ENCODE measurements at places on chromosomes 7 and 10. TPM values are rescaled to one million over a fixed set of nuclear protein-coding genes. Genes with fewer than 3 reads are reported as not detected.

GRCh38 chr7:1458683-1459511 lies at the start of gene MICALL2:
MICALL2 (minus strand) TSS chr7:1459470; CDS start chr7:1459326, 144 bp downstream.
- DNase-seq: peak; percentile 97

Gene SYNPO2L
- 0.11 TPM for total RNA-seq

Gene AQP1
- 0.54 TPM for total RNA-seq

DNA sequence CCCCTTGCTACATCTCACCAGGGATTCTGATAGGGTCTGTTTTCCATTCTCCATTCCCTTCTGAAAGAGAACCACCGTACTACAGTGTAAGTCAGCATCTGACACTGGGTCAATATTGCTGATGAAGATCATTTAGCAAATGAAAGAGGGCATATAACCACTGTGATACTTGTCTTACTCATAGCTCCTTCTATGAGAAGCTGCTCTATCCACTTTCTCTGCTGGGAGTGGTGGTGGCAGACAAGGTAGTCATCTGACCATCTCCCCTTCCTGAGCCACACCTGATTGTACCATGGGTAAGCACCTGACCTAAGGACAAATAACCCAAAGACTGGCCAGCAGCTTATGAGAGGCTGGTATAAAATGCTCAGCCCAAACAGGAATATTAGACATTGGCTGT lies 220.4 kb downstream of the DOCK4 start:
- no peak for DNase-seq

Gene MYO3A
- not detected for total RNA-seq

DNA sequence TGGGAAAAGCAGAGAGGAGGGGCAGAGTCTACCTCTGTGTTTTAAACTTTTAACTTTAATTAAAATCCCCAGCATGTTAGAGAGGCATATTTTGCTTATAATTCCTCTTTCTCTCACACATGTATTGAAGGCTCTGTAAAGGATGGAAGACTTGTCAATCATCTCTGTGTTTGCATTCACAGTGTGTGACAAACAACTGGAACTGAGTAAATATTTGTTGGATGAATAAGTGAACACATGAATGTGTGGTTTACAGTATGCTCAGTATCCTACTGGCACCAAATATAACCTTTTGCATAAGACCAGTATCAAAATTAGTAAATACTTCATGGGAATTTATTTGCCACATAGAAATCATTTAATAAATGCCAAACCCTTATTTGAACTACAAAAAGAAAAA lies 829.0 kb downstream of the GRID1 start:
- DNase-seq: no peak

Gene SH2D4B
- total RNA-seq: not detected

- no peak for DNase-seq
Measured at GRCh38 chr10:111996103-111996502, 187.5 kb downstream of the GPAM start.

DNA sequence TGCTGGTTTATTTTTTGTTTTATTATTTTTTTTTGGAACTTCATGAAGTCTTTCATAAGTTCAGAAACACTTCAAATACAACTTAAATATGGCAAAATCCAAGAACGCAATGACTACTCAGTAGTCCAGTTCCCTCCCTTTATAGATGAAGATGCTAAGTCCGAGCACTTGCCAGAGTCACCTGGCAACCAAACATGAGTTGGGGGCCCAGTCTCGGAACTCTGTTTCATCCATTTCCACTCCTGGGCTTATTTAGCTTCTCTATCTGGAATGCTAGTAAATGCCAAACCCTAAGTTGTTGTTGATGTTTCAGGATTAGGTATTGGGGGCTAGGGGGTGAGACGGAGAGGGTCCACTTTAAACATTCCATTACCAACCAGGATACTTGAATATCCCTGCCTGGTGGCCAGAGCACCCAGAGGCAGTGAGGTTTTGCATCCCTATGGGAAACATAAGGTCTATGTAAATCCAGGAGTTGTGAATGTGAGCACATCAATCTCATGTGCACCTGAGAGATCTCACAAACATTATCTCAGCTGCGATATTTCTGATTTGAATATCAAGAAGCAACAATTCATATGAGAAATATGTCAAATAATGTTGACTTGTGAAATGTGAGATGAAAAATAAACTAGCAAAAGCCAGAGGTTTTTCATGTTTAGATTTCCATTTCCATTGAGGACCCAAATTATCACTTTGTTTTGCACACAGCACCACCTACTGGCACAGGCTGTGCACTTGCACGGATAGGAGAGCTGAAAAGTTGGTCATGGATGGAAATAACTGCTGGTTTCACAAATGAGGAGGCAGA lies 129.3 kb downstream of the PKD1L1 start:
- DNase-seq: peak; percentile 83

DNA sequence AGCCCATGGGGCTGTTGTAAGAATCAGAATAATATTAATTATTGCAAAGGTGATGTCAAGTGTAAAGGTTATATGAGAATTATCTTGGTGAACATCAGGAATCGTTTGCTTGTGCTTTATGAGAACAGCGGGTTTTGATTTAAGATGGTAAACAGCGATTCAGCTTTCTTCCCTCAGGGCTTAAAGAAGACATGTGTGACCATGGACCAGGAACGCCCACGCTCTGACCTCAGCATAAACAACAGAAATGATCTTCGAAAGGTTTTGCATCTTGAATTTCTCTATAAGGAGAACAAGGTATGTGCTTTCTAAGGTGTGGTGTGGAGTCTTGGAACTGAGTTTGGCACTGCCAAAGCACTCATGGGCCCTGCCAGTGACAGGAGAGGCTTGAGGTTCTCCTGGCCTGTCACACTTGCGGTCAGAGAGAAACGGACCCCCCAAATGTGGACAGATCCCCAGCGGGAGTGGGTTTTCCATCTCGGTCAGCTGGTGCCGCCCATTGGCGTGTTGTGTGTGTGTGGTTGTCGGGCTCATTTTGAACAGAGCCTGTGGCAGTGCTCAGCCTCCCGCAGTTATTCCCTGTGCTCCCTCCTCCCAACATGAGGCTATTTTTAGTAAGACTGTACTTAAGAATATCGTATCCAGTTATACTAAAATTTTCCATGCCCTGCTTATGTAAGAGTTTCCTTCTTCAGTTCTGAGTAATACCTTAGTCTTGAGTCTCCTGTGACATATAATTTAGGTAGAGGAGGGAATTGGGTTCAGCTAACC lies 7.2 kb downstream of the MINDY4 start:
- DNase-seq: peak; percentile 30

- DNase-seq: peak; percentile 95
Measured at GRCh38 chr7:17369691-17370426, 71.4 kb downstream of the AHR start.

- peak; percentile 90 for DNase-seq
Measured at GRCh38 chr10:123995461-123996131, 97.8 kb downstream of the CHST15 start.

DNA sequence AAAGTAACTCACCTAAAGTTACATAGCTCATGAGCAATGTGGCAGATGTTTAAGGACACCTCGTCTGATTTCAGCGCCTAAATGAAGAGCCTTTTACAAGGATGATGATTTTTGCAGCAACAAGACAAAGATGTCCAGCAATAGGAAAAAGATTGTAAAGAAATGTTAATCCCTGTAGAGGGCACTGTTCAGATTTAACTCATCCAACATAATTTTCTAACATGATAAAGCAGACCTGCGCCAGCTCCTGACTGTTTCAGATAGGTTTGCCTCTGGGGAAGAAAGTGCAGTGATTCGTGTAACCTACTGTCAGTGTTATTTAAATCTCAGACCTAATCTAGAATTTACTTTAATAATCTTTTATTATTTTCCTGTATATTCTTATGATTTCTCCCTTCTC lies 595.2 kb downstream of the AUTS2 start:
- DNase-seq: peak; percentile 58

DNA sequence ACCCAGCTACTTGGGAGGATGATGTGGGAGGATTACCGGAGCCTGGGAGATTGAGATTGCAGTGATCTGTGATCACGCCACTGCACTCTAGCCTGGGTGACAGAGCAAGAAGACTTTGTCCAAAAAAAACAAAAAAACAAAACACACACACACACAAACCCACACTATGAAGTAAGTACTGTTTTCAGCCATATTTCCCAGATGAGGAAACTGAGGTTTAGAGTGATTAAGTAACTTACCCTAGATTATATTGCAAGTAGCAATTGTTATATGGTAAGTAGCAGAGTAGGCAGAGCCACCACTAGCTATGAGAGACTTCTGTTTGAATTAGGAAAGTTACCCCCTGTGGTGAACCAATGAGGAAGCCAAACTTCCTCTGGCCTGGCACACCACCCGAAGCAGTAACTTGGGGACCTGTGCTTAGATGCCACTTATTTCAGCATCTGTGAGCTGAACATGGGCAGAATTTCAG lies 61.9 kb downstream of the MCU start:
- no peak for DNase-seq

Gene CALML5
- total RNA-seq: not detected

Gene TMEM184A
- not detected for total RNA-seq

GRCh38 chr7:155681663-155682062 lies 37.2 kb downstream of the RBM33 start:
- DNase-seq: no peak

DNA sequence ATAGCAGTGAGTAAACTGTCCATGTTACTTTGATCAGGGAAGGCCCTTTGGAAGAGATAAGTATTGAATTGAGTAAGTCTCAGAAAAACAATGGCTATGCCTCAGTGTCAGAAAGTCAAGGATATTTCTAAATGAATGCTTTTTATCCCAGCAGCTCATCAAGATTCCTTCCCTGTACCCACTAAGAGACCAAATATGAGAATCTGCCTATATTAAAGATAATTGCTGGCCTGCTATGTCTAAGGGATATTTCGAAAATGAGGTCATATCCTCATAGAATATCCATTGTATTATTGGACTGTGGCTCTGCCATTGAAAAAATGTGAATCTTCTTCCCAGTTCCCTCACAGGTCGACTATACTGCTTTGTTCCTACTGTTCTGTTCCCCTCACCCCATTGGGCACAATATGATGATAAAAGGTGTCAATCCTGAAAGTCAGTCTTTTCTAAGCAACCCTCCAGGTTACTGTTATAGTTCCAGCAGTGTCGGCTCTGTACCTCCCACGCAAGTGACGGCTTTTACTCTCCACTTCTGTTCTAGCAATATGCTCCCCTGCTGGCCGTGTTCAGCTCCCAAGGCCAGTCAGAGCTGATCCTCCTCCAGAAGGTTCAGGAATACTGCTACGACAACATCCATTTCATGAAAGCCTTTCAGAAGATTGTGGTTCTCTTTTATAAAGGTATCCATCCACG lies 51.7 kb downstream of the BZW2 start:
- DNase-seq: peak; percentile 67

GRCh38 chr10:89668386-89669071 lies 23.5 kb upstream of the PANK1 start:
- no peak for DNase-seq

- no peak for DNase-seq
Measured at GRCh38 chr10:27464993-27465392, 39.1 kb upstream of the RAB18 start.

Gene BTBD16
- not detected for total RNA-seq

All from GM23248 (cell line).